Stimulated activated naive CD8-positive, alpha-beta T cell treated with anti-CD3 and anti-CD28 coated beads, Interleukin-15, amount 100 ng/mL, for 72 hours (primary cell): ENCODE measurements at places on chromosomes 1 and 21.

DNA sequence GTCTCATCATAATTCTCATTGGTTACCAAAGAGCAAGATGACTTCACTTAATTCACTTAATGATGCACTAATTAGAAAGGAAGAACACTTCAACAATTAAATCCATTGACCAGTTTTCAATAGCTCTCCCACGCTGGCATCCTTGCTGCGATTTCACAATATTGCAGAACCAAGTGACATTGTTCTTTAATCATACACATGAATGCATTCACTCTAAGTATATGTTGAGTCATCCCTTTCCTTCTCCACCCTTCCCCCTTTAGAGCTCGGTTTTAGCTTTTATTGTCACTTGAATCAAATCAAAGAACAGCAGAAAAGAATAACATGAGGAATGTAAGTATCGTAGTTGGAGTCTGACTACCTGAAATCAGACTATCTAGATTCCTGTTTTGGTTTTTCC is 233.6 kb upstream of the FMN2 start:
- DNase-seq: no peak

DNA sequence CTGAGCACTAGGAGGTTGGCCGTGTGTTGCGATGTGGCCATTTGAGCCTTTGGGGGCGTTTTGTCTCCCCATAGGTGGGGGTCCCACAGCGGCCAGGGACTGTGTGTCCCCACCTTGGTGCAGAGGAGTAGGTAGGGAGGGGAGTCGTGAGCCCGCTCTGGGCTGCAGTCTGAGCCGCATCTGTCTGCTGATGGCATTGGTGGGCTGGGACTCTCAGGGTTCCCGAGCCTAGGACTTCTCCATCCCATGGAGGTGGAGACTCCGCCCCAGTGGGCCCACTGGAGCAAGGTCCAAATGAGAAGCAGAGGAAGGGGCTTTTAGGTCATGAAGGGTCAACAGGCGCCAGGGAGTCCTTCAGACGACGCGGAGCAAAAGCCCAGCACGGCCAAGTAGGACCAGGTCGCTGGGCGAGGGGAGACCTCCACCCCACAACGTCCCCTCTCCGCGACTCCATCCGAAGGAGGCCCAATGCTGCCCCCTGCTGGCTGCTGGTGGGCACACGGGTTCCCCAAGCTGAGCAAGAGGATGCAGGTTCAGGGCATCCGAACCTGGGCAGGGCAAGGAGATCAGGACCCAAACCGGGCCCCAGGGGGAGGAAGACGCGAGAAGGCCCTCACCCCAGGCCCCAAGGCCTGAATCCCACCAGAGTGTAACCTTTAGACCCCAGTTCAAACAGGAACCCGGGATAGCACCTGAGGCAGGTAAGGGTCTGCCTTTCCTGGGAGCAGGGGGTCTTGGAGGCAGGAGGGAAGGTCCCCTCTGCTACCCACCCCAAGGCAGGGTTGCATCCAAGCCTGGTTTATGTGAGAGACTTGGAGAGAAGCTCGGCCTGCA is 14.9 kb downstream of the TTC34 start:
- DNase-seq: peak; percentile 70

DNA sequence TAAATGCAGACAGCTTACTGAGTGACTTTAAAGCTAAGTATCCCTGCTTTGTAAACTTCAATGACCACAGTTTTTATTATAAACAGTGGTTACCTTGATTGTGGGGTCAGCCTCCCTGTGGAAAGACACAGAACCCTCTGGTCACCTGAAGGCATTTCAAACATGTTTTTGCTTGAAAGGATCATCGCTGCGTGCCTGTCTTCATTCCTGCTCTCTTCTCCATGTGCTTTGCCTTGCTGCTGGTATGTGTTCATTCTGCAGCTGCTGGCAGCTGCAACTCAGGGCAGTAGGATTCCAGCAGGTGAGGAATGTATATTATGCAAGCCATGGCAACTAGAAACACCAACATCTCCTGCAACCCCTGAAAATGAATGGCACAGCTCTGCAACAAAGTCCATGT is 81.0 kb upstream of the VAV3 start:
- DNase-seq: no peak

DNA sequence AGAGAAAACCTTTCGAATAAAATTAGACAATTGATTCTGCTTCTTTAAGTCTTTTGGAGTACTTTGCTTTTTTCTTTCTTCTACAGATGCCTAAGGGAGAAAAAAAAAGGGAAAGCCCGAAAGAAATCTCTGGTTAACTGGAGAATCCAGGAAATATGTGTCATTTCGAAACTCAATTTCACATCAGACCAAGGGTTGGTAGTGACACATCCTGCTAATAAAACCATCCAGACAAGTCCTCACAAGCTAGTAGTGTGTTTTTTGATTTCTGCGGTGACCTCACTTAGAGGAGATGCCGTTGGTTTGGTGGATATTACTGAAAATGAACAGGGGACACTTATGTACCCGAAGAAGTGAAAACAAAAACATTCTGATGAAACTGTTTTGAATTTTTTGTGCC is 726.5 kb upstream of the ADAMTS5 start:
- no peak for DNase-seq

DNA sequence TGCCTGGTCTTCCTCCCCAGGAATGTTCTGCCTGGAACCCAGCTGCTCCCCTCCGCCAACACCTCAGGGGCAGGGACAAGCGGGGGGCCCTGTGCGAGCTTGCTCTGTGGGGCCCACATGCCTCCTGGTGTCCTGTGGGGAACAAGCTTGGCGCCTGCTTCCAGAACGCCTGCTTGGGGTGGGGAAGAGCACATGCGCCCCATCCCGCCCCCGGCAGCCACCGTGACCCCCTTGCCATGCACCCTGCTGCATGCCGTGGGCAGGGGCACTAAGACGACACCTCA is 57.4 kb downstream of the MEGF6 start:
- no peak for DNase-seq

GRCh38 chr21:29801122-29801521 is 138.7 kb downstream of the GRIK1 start:
- DNase-seq: no peak

GRCh38 chr1:147664206-147664605 is 6.1 kb downstream of the ACP6 start:
- no peak for DNase-seq

DNA sequence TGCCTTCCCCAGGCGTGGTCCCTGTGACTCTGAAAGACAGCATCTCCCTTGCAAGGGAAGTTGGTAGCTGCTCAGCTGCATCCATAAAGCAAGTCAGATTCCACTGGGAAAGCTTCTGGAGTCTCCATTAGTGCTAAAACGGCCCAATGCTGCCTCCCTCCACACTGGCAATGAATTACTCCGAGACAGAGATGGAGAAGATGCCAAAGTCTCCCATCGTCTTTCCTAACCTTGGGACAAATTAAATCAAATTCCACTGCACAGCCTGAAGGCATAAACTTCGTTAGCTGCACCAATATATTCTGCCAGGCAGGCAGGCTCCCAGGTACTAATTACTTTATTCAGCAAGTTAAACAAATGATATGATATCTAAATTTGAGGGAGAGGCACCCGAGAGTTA is 106.3 kb upstream of the GJB5 start:
- no peak for DNase-seq

DNA sequence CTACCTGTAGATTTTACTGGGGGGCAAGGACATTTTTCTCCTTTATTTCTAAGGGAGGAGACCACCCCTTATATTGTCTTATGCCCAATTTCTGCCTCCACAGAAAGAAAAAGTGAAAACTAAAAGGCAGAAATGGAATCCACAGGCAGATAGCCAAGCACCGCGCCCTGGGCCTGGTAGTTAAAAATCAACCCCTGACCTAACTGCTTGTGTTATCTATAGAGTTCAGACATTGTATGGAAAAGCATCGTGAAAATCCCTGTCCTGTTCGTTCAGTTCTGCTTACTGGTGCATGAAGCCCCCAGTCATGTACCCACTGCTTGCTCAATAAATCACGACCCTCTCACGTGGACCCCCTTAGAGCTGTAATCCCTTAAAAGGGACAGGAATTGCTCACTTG is 33.7 kb upstream of the IL6R start:
- no peak for DNase-seq

GRCh38 chr1:98176936-98177335 is 256.1 kb upstream of the DPYD start:
- DNase-seq: no peak

GRCh38 chr1:53738205-53739108 is 507 bp downstream of the GLIS1 start:
- no peak for DNase-seq

GRCh38 chr1:212401838-212402582 is 12.7 kb downstream of the PACC1 start:
- no peak for DNase-seq

GRCh38 chr1:201640624-201641023 is 101.7 kb downstream of the NAV1 start:
- DNase-seq: no peak

DNA sequence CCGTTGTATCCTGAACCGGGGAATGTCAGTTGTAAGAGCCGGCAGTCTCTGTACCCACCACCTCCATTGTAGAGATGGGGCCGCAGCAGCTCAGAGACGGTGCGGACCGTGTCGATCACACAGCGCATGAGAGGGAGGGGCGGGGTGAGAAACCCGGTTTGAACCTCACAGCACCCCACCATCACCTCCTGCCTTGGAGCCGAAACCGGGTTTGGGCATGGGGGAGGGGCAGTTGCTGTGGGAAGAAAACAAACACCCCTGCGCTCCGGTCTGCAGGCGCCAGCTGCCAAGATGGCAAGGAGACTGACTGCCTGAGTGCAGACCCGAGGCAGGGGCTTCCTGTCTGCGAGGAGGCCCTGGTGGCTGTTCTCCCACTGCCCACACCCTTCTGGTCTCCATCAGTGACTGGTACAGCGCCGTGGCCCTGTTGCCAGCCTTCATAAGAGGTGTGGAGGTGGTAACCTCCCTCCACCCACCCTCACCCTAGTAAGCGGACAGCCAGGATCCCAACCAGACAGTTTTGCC is 69.2 kb upstream of the SSBP3 start:
- DNase-seq: peak; percentile 42

DNA sequence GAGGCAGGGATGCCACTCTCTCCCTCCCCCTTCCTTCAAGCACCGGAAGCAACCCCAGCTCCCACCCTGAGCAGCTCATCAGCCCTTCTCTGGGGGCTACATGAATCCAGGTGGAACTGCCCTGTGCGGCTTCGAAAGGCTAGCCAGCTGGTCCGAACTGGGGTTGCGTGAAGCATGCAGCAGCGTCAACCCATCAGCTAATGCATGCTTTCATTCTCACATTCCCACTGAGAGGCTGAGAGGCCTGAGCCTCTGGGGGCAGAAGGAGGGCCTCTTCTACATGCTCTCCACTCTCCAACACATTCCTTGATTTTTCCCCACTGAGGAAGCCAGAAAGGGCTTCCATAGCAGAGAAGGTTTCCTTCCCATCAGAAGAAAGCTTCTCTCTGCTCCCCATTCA is 5.6 kb downstream of the RXRG start:
- DNase-seq: no peak

DNA sequence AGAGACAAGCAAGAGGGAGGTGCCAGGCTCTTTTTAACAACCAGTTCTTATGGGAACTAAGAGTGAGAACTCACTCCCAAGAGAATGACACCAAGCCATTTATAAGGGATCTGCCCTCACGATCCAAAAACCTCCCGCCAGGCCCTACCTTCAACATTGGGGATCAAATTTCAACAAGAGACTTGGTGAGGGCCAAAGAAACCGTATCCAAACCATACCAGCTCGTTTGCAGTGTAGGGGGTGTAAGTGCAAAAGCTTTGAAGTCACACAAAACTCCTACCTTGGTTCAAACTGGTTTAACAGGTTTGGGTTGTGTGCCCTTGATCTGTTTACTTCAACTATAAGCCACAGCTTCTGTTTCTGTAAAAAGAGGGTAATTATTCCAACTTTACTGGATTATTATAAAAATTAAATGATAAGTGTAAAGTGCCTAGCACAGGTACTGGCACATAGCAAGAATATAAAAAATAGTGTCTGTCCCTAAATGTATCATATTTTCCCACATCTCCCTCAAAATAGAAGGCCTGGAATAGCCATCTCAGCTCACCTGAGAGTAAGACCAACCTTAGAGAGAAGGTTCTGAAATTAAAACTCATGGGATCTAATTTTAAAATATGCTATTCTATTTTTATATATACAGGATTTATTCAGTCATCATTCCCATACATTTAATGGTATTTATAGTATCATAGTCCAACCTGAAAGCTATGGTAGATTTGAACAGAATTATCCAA is 7.0 kb upstream of the USP25 start:
- no peak for DNase-seq

GRCh38 chr1:234936612-234937389 is 191.8 kb downstream of the TOMM20 start:
- no peak for DNase-seq
